ENCODE measurements at places on chromosomes 1 and 21.
A peak's percentile ranks its signal among the peaks of the same experiment; 100 is the strongest.

DNA sequence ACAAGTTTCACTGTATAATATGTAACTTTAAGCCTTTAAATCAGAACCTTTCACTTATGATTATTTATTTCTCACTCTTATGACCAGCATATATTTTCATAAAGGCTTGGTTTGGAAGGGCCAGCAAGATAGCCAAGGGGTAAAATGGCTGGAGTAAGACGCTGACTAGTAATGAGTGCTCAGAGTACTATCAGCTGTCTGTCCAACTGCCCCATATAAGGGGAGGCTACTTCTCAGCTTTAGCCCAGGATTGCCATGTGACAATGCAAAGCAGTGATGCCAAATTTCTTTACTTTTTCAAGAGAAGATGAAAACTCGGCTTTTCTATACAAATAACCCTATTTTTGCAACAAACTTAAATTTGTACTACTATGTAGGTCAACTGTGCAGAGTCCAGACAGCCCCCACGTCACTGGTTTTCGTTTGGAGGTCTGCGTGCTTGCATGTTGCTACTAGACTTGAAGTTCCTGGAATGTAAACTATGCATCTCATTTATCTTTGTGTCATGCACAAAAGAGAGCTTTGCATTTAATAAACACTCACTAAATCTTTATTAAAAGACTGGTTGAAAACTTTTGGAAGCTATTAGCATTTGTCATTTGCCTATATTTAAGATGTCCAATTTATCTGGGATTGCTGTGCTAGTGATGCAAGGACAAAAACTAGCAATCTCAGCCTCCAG, 110.4 kb downstream of the TNFSF18 start:
- no peak for DNase-seq

DNA sequence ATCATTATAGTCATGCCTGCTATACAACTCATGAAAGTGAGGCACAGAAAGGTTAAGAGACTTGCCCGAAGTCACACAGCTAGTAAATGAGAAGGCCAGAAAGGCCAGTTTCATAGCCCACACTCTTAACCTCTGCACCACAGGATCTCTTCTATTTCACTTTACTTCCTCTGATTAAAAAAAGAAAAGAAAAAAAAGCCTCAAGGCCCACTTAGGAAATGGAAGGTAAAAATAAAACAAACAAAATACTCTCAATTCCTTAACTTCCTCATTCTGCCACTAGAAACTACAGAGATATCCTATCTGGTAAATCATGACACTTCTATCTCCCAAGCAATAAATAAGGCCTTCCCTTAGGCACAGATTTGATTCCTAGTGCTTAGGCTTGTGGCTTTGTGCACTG, 7.6 kb upstream of the ENAH start:
- DNase-seq = no peak

GRCh38 chr1:10935246-10935645, 77.2 kb upstream of the TARDBP start:
- no peak for DNase-seq

GRCh38 chr1:8590721-8591351, 226.6 kb downstream of the RERE start:
- DNase-seq = no peak

DNA sequence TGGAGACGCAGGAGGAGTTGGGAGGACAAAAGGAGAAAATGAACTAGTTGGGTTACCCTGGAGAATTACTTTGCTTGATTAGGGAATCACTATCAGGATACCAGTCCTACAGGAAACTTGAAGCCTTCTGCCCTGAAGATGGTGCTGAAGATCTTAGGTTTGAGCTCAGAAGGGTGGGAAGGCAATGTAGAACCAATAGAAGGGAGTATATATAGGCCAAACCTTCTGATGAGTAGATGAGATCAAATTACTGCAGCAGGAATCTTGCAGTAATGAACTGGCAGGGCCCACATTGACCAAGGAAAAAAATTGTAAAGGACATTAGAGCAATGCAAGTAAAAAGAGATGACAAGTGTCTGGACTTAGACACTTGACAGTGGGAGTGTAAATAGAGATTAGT, 116.3 kb upstream of the CACYBP start:
- DNase-seq = no peak

DNA sequence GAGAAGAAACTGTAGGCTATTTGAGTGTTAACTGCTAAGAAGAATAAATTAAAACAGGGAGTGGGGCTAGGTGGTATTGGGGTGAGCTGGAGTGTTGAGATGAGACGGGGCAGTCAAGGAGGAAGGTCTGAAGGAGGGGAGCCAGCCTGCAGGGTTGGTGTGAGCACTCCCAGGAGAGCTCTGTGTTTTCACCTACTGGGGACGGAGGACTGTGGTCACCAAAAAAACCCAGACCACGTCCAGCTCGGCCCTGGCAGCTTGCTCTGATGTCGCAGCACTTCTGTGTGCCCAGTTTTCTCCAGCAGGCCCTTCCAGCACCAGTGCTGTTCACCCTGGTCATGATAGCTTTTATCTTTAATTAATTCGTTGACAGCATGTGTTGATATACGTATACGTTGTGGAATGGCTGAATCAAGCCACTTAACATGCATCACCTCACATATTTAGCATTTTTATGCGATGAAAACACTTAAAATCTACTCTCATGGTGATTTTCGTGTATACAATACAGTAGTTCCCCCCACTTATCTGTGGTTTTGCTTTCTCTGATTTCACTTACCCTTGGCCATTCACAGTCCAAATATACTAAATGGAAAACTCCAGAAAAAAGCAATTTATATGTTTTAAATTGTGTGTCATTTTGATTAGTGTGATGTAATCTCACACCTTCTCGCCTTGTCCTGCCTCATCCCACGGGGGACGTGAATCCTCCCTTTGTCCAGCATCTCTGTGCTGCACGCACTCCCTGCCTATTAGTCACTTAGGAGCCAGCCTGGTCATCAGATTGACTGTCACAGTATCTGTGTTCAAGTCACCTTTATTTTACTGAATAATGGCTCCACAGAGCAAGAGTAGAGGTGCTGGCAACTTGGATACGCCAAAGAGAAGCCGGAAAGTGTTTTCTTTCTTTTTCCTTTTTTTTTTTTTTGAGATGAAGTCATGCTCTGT, 12.3 kb downstream of the FAM3B start:
- no peak for DNase-seq

GRCh38 chr1:35611655-35612054, 29.7 kb downstream of the PSMB2 start:
- DNase-seq = no peak

GRCh38 chr1:20165522-20165951, 20.4 kb upstream of the UBXN10 start:
- no peak for DNase-seq

- DNase-seq = no peak
These were observed 60.4 kb downstream of the FYB2 start for GRCh38 chr1:56758794-56759193.

DNA sequence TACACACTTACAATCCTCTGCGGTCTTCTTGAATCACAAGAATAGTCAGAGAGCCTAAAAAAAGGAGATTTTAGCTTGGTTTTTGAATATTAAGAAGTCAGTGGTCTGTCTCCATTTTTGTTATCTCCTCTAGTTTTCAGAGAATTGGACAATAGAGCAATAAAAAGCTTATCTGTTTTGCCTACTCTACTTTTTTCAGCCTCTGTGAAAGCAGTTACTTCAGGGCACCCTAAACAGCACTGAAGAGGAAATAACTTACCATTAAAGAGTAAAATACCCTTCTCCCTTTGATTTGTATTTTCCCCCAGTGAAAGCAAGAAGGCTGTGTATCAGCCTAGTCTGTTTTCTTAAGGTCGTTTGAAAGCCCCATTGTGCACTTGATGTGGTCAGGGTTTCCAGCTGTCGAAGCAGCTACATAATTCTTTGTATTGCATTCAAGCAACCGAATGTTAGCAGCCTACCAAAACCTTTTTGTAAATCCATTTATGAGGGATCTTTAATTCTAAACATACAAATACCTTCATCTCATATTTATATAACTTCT, 1.0 kb downstream of the NTMT2 start:
- no peak for DNase-seq

- no peak for DNase-seq
These were observed 99.4 kb downstream of the ATP5PO start for GRCh38 chr21:33816174-33816573.

- DNase-seq = no peak
These were observed 8.7 kb downstream of the SELENON start for GRCh38 chr1:25808481-25809244.

- DNase-seq = no peak
These were observed 60.5 kb downstream of the KLHDC7A start for GRCh38 chr1:18541046-18541795.

DNA sequence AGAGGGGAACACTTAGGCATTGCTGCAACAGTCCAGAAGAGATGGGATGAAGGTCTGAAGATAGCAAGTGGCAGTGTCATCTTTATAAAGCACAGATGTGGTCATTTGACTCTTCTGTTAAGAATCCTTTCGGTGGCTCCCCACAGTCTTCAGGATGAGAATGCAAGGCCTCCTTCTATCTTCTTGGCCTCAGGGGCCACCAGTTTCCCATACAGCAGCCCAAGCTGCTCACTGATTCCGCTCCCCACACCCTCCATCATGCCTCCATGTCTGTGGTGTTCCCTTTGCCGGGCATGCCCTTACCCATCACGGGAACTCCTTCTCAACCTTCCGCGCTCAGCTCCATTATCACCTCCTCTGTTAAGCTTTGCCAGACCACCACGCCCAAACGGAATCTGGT, 16.1 kb upstream of the MFSD2A start:
- no peak for DNase-seq

DNA sequence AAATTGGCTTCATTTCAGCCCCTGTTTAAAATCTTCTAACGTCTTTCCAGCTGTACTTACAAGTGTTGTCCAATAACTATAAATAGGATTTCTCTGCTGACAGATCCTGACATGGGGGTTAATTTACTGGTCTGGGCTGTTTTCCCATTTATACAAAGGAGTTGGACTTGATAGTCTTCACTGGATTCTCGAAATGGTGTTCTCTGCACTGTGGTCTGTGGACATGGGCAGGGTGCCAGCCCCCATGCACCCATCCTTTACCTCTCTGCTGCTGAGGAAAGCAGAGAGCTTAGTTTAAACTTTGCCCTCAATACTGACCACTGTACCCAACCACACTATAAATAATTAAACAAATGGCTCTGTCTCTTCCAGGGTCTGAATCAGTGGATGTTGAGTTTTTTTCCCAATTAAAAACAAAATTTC, 5.2 kb downstream of the DIO1 start:
- peak; percentile 30 for DNase-seq

DNA sequence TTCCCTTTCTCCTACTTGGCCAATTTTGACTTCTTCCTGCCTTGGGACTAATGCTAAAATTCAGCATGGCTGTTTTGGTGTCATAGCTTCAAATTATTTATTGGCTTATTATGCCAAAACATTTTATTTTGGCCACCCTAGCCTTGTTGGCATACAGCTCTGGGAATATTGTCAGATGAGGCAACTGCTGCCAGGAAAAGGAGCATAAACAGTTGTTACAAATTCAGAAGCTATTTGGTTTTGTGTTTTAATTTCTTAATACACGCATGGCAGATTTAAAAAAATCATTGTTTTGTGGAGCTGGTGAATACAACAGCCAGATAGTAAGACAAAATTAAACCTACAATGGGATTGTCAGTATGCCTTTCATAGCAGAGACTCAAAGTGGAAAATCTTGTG, 66.8 kb upstream of the BCL10 start:
- no peak for DNase-seq

- no peak for DNase-seq
These were observed 102.3 kb upstream of the LMO4 start for GRCh38 chr1:87226341-87226760.

- no peak for DNase-seq
These were observed 78.2 kb downstream of the SKI start for GRCh38 chr1:2306151-2306978.

- peak; percentile 13 for DNase-seq
These were observed 595 bp downstream of the RNF2 start for GRCh38 chr1:185045814-185046492.

DNA sequence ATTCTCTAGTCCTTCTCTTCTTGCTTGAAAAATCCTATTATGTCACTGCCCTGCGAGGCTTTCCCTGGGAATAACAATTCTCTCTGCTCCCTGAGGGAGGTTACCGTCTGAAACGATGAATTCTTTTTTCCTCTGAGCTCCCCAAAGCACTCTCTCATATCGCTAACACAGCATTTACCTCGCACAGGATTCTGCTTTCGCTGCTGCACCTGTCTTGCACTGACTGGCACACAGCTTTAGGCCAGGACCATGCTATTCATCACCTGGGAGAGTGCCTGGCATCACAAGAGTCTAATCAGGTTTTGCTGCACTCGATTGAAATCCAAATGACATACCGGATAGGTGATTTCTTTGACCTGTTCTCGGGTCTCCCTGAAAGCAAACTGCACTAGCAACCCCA, 52.8 kb upstream of the GNG4 start:
- no peak for DNase-seq

DNA sequence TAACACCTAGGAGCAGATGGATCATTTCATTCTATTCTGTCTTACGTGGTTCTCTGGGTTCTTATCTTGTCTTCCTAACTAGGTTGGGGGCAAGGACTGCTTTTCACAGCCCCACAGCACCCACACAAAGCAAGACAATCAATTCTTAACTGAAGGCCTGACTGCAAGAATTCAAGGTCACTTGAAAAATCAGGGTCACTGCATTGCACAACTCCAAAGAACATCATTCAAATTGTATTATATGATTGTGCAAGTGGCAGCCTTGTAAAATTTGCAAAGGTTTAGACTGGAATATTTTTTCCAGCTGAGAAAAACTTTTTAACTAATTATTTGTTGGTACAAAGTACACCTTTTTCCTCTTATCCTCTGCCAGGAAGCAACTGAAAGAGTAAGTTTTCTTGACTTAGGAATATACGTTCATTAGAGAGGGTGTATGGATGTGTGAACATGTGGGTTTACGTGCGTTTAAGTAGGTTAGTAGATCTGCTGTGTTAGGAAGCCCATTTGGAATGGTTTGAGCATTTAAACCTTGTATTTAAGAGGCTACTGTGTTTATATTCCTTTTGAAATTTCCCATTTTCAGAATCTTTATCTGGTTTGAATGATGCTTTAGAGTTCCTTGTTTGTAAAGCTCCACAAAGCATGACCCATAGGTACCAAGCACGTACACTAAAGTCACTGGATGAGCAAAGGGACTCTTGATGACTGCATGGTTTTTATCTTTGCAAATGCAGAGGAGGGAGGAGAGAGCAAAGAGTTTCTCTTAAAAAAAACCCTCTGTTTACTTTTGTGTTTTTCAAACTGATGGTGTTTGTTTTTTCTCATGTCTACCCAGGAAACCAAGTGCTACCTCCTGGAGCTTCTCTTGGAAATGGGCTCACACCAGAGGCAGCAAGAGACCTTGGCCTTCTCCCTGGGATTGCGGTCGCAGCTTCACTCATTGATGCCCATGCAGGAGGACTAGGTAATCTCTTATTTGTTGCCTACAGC, 214.9 kb downstream of the FGGY start:
- no peak for DNase-seq
